ENCODE measurements at places on chromosomes 3 and 15.
A peak's percentile ranks its signal among the peaks of the same experiment; 100 is the strongest.

GRCh38 chr3:156300929-156301840 lies 180.8 kb downstream of the KCNAB1 start:
- no peak for DNase-seq

- DNase-seq: no peak
Observed at GRCh38 chr15:38826880-38827279, 262.3 kb upstream of the RASGRP1 start.

- no peak for DNase-seq
Observed at GRCh38 chr15:25884370-25884769, 21.2 kb upstream of the ATP10A start.

DNA sequence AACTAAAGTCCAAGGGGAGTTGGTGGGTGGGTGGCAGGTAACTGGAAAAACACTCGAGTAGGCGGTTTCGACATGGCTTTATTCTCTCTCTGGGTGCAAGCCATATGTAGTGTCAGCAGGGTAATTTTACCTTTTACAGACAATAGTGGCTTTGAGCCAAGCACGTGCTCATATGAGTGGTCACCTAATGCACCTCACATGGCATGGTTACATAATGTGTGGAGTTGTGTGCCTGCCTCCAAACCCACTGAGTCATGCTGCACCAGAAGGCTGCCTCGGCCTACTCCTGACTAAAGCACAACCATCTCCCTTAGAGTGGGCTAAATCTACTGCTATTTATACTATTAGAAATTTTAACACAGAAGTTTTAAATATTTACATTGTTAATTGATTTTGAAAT lies 16.5 kb downstream of the CCRL2 start:
- DNase-seq: no peak

GRCh38 chr15:85062560-85062959 lies 80.9 kb downstream of the PDE8A start:
- no peak for DNase-seq

DNA sequence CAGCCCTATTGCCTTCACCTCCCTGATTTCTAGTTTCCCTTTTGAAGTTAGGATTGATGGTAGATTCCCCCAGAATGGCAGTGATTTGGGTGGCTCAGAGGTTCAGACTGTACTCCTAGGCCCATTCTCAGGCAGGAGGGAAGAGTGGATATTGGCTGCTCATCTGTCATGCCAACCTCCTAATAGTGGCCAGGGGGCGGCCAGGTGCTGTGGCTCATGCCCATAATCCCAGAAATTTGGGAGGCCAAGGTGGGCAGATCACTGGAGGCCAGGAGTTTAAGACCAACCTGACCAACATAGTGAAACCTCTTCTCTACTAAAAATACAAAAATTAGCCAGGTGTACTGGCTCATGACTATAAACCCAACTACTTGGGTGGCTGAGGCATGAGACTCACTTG lies 11.3 kb downstream of the RRP9 start:
- DNase-seq: no peak

DNA sequence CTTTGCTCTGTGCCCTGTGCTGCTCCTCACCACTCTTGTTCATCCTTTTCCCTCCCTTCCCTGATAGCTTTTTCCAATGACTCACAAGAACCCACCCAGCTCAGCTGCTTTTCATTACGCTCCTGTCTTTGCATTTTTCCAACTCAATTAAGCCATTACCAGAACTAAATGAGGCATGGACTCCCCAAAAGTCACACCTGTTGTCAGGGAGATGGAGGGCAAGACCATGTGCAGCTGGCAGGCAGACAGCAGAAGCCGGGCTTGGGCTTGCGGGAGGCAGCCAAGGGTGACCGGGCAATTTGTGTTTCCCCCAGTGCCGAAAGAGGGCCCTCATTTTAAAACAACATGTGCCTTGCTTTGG lies 64.3 kb downstream of the CASR start:
- DNase-seq: no peak

DNA sequence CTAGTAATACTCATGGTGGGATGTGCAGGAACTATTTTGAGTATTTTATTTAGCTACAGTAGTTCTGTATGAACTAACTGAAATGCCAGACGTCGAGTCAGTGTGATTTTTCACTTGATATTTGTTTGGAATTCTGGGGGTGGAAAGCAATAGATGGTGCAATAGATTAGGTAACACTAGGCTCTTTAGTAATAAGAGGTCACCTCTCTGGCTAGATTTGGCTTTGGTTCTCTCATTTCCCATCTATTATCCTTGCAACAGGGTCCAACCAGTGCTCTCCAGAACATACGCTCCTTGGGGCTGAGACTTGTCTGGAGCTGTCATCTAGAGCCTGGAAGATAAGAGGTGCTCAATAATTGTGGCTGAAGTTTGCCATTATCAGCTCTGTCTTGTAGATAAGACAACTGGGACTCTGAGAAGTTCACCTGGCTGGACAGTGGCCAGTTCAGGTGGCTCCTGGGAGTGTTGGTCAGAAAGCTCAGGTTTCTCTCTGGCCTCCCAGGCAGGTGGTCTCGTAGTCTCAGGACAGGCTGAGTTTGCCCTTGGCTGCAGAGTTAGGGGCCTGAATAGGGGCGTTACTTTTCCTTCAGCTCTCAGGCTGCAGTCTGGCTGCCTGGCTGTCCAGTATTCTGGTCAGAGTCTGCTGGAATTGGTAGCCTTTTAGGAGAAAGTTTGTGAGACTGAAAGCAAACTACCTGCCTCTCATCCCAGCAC lies 277.5 kb upstream of the RGMA start:
- DNase-seq: no peak

DNA sequence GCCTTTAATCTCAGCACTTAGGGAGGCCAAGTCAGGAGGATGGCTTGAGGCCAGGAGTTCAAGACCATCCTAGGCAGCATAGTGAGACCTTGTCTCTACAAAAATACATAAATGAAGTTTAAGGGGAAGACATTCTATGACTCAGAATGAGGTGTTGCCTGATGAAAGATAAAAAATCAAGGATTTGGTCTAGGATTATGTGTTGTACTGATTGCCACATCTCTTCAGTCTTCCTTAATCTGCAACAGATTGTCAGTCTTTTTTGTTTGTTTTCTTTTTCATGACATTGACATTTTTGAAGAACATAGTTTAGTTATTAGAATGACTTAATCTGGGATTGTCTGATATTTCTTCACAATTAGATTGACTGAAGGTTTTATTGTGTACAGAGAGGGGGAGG lies 26.3 kb upstream of the DPPA4 start:
- no peak for DNase-seq

- no peak for DNase-seq
Observed at GRCh38 chr3:128614076-128614475, 36.5 kb downstream of the RPN1 start.

DNA sequence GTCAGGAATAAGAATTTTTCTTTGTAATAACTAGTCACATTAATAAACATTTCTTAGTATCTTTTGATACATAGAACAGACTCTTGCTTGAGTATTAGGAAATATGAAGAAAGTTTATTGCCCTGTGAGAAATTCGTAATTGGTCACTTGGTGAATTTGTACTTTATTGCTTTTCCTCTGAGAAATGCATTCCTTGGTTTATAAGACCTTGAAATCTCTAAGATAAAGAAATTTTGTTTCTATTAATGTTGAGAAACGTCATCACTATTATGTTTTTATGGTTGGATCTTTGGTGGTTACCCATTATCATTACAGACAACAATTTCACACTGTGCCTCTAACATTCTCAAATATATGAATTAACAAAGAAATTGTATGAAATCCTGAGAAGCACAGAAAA lies 652.0 kb upstream of the NECTIN3 start:
- DNase-seq: no peak

DNA sequence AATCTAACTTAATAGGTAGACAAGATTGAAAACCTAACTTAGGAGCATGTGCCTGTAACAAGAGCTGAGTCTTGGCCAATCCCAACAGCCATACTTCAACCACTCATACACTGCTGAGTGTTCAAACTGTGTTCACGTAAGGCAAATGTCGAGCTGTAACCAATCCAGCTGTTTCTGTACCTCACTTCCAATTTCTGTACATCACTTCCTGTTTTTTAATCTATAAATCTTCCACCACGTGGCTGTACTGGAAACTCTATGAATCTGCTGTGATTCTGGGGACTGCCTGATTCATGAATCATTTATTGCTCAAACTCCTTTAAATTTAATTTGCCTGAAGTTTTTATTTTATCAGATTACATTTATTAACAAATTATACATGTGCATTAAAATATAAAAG lies 44.6 kb upstream of the NEDD4 start:
- no peak for DNase-seq

DNA sequence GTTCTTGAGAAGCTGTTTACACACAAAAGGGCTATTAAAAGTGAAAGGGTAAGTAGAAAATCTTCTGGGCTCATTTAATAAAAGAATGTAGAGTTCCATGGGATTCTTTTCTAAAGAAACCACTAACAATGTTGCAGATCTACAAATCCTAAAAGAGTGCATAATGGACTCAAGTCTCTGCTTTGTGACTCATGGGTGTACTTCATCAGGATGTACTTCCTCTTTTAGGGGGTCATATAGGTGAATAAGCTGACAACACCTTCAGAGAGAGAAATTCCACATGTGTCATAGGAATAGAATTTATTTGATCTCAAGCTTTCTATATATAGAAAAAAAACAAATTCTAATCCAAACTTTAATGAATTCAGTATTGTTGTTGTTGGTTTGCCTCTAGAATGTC lies 355.5 kb downstream of the TIGIT start:
- DNase-seq: no peak

- DNase-seq: no peak
Observed at GRCh38 chr3:9122732-9123364, 126.6 kb downstream of the SRGAP3 start.

GRCh38 chr3:147514366-147515160 lies 105.4 kb downstream of the ZIC1 start:
- no peak for DNase-seq

GRCh38 chr3:181613813-181614212 lies 97.9 kb upstream of the SOX2 start:
- DNase-seq: no peak

GRCh38 chr3:144900366-144900765 lies 928.7 kb downstream of the DIPK2A start:
- no peak for DNase-seq

DNA sequence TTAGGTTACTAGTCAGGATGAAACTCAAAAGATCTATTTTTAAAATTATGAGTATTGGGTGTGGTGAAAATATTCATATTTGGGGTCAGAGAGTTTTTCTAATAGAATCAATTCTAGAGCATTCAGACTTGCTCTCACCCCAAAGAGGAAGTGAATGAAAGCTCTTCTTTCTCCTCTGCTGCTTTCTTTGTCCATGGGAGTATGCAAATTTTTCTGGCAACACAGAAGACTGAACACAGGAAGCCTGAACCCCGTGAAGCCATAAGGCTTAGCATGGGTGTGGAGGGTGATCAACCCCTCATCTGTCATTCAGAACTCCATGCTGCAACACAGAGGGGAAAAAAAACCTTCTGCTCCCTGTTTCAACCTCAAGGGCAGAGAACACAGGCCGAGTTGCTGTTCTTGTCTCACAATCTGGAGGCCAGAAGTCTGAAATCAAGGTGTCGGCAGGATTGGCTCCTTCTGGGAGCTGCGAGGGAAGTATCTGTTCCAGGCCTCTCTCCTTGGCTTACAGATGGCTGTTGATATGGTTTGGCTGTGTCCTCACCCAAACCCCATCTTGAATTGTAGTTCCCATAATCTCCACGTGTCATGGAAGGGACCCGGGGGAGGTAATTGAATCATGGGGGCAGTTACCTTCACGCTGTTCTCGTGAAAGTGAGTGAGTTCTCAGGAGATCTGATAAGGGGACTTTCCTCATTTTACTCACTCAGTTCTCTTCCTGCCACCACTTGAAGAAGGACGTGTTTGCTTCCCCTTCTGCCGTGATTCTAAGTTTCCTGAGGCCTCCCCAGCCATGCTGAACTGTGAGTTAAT lies 33.7 kb upstream of the CD47 start:
- peak; percentile 98 for DNase-seq

DNA sequence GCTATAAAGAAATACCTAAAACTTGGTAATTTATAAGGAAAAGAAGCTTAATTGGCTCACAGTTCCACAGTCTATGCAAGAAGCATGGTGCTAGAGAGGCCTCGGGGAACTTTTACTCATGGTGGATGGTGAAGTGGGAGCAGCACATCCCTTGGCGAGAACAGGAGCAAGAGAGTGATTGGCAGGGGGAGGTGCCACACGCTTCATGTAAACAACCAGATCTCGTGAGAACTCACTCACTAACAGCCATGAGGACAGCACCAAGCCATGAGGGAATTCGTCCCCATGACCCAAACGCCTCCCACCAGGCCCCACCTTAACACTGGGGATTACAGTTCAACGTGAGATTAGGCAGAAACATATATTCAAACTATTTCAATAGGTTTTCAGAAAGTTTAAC lies 28.0 kb downstream of the GABRB3 start:
- no peak for DNase-seq
